ENCODE measurements at places on chromosomes 3 and 15.

DNA sequence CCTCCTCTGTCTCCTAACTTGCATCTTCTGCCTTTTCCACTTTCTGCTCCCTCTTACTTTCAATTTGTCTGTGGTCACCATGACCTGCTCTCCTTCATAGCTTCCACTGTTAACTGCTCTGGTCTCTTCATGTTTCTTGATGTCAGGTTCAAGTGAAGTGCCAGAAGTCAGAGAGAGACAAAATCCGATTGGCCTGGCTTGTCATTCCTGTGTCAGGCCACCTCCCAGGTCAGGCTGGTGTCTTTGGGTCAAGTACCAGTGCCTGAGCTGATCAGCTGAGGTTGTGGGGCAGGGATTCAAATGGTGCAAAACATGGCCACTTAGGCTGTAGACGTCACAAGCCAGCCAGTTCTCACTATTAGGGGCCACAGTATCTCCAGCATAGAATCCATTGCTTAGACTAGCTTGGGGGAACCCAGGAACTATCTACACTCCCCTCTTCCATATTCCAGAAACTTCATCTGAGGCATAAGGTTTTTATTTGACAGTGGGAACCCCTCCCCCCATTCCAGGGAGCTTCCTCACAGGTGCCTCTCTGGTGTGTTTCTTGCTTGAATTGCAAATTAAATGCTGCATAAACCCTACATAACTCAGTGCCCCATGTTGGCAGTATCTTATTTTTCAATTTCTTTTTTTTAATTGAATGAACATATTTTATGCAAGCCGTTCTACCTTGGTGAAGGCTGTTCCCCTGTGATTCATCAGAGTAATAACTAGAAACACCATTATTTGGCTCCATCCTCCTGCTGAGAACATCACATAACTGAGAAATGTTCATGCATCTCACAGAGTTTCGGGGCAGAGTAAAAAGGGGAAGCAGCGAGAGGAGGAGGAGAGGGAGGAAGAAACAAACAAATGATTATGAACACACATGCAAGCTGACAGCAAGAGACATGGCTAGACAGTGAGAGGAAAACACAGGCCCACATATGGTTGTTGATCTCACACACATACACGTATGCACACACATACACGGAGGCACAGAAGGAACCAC is 175.8 kb downstream of the TLE3 start:
- no peak for DNase-seq

DNA sequence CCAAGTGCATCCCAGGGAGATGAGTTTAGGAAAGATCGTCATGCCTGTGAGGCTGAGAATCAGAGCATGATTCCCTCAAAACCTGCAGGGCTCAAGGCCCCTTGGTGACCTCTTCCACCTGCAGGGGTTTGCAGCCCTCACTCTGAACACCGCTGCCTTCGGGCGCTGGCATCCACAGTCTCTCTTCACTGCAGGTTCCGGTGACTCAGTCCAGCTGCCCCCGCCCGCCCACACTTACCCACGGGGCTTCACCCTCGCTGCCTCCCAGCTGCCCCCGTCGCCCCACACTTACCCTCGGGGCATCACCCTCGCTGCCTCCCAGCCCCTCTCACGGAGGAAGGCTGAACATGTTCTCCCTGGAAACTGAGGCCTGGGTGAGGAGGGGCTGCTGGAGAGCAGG is 277.1 kb downstream of the XXYLT1 start:
- no peak for DNase-seq

DNA sequence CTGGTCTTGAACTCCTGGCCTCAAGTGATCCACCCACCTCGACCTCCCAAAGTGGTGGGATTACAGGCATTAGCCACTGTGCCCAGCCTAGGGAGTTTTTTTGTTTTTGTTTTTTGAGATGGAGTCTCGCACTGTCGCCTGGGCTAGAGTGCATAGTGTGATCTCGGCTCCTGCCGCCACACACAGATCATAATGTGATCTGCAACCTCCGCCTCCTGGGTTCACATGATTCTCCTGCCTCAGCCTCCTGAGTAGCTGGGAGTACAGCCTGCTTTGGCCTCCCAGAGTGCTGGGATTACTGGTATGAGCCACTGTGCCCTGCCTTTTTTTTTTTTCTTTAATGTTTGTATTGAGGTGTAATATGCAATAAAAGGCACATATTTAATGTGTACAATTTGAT is 78.2 kb downstream of the SMAD3 start:
- DNase-seq = no peak

- no peak for DNase-seq
Measured at GRCh38 chr3:114417675-114418074, 123.8 kb downstream of the TIGIT start.

- DNase-seq = no peak
Measured at GRCh38 chr3:28013864-28014473, 227.4 kb upstream of the CMC1 start.

- DNase-seq = peak; percentile 11
Measured at GRCh38 chr3:132343018-132343612, 25.9 kb downstream of the ACP3 start.

- no peak for DNase-seq
Measured at GRCh38 chr3:109918740-109919139, 581.4 kb upstream of the DPPA4 start.

GRCh38 chr15:100726070-100726420 is 123.7 kb downstream of the ASB7 start:
- no peak for DNase-seq

- DNase-seq = no peak
Measured at GRCh38 chr3:193905541-193906396, 230.2 kb upstream of the HES1 start.

GRCh38 chr3:65444447-65444815 is 594.3 kb downstream of the MAGI1 start:
- no peak for DNase-seq

DNA sequence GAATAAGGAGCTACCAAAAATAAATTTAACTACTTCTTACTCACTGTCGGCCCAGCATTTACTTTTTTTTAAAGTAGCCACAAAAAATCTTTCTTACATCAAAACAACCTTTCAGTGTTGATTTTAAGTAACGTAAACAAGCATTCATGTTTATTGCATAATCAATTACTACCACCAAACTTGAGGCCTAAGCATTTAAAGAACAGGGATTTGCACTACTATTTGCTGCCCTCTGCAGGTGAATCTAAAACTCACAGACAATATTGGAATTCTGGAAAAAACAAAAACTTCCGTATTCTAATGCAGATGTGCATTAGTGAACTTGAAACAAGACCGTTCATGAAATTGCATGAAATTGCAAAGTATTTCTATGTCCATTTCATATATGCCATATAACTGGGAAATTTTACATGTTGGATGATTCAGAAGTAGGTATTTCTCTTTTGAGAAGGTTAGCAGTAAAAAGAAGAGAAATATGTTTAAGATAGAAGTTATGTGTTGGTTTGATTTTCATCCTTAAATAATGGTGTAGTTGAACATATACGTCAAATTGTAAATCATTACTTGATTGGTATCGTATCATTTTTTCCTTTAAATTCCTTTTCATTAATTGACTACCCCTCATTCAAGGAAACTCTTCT is 55.6 kb downstream of the CGGBP1 start:
- no peak for DNase-seq

GRCh38 chr15:70920981-70921696 is 28.5 kb downstream of the LRRC49 start:
- no peak for DNase-seq

DNA sequence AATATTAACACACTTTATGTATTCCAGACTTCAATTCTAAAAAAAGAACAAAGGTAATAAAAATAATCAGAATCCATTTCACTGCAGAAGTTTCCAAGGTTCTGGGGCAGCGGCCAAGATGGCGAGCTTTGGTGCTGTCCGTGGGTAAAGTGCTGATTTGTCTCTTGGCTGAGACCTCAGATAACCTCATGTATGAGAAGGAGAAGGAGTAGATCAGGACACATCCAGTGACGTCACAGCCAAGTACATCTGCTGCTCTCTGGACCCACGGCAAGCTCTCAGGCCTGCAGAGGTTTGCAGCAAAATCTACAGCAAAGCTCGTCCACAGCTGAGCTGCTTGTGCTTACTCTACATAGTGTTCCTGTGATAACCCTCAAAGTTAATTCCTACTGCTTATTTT is 165.7 kb downstream of the MAGI1 start:
- DNase-seq = no peak

DNA sequence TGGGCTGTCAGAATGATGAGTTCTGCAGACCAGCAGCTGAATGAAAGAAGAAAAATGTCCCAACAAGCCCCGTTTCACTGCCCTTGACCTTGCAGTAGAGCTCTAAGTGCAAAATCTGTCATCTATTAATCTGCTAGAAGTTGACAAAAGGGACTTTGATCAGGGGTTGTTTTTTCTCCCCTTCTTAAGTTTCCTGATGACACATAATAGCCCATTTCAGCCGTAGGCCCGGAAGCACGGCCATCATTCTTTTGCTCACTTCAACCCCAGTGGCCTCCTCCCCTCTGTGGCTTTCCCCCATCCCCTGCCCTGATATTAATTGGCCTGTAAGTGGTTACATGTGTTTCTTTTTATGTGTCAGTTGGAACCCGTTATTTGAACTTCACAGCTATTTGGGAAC is 298.9 kb downstream of the RPLP1 start:
- DNase-seq = no peak

GRCh38 chr15:69015591-69015990 is 1.1 kb downstream of the NOX5 start:
- no peak for DNase-seq

- no peak for DNase-seq
Measured at GRCh38 chr3:109188741-109189140, 52.2 kb downstream of the C3orf85 start.

- DNase-seq = no peak
Measured at GRCh38 chr3:106518516-106518915, 649.7 kb upstream of the CBLB start.

GRCh38 chr15:66698318-66698961 is 3.6 kb upstream of the SMAD6 start:
- DNase-seq = no peak

DNA sequence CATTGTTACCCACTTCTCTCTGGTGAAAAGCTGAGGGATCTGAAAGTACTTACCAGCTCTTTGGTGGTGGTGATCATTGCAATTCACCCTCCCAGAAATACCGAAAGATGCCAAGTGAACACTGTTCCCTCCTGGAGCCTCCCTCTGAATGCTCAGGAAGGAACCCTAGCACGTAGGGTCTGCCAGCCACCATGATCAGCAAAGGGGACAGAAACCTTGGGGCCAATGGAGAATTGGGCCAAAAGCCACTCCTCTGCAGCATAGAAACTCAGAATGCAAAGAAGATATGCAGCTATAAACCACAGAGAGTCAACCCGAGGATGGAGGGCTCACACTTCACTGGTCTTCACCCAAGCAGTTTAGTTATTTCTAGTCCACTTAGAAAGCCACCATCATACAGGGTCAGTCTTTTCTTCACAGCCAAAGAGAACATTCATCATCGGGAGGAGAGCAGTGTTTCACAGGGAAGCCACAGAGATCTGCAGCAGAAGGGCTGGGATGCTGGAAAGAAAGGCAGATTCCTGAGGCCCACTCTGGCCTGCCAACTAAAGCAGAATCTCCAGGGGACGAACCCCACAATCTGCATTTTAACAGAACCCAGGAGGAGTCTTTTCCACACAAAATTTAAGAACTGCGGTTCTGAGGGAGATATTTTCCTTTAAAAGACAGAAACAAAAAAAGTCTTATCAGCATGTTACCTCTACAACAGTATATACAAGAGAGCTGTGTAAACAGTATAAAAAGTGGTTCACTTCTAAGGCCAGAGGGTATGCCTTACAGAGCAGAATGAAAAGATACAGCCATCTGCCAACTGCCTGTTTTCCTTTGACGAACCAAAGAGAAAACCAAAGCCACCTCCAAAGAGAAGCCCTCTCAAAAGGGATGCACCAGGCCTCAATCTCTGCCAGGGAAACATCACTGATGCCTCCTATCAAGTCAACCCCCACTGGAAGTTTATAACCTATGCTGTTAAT is 11.3 kb downstream of the TBC1D2B start:
- DNase-seq = no peak

DNA sequence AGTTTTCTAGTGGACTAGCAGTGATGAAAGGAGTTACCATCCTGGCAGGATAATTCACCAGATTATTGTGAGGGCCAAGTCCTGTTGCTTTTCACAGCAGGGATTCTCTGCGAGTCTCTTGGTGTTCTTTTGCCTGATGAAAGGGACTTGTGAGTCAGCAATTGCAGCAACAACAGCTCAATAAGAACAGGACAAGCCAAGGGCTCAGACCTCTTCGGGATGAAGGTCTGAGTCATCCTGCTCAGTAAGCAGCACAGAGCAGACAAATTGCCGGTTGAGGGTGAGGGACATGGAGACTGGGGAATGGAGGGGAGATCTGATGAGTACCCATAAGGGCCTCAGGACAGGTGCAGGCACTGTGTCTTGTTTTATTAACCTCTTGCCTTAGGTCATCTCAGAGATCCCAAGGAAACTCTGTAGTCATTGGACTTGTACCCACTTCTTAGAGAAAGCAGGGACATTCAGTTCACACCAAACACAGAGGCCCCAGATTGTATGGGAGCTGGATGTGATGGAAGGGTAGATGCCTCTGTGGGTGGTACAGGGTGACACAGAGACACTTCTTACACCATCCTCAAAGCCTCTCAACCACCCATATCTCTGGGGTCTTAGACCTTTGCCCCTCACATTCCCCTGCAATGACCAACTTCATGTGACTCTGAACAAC is 173.8 kb upstream of the TLE3 start:
- no peak for DNase-seq

GRCh38 chr3:136788154-136788553 is 30.8 kb upstream of the SLC35G2 start:
- no peak for DNase-seq

- DNase-seq = peak; percentile 25
Measured at GRCh38 chr15:27059610-27060202, 88.7 kb downstream of the GABRG3 start.

GRCh38 chr15:44207643-44208042 is 12.6 kb upstream of the FRMD5 start:
- DNase-seq = no peak

DNA sequence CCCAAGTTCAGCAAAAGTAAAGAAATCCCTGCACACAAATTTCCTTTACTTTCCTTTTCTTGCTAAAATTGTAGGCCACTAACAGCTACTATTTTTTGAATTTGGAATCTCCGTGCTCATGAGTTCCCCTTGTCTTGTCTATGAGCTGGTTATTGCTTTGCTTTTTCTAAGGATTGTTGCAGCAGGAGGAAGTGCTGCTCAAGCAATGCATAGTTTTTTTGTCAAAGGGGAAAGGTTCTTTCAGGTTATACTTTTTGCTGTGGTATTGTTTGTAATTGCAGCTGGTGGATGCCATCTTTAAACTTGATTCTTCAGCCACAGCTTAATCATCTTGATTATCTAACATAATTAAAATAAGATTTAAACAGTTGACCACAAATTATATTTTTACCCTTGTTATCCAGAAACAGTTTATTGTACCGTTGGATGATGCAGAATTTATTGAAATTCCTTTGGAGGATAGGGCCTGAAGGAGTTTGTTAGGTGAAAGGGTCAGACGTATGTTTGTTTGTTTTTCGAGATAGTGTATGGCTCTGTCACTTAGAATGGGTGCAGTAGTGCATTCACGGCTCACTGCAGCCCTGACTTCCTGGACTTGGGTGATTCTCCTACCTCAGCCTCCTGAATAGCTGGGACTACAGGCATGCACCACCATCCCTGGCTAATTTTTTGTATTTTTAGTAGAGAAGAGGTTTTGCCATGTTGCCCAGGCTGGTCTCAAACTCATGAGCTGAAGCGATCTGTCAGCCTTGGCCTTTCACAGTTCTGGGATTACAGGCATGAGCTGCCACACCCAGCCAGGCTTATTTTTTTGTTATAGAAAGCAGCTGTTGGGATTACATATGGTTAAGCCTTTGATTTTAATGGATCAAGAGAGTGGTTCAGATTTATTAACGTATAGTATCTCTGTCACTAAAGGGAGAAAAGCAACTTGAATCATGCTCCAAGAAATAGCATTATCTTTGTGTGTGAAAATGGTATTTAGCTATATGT is 11.7 kb downstream of the MGA start:
- DNase-seq = no peak

Data from NCI-H1048 (cell line).